H4 (cell line): ENCODE measurements at places on chromosomes 13 and 19.

DNA sequence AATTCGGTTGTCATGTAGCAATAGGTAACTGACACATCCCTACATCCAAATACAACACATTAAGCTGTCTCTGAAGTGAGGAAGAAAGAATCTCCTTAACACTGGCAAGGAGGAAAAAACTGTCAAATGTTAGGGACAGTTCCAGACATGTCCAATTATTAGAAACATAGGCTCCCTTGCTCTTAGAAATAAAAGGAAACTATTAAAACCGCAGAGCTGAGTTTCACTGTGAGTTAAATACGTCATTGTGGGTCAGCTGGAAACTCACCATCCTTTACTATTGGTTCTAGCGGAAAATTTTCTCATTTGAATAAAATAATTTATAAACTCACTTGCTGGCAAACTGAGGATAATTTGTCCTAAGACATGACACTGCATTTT, 40.7 kb downstream of the STARD13 start:
- no peak for DNase-seq

DNA sequence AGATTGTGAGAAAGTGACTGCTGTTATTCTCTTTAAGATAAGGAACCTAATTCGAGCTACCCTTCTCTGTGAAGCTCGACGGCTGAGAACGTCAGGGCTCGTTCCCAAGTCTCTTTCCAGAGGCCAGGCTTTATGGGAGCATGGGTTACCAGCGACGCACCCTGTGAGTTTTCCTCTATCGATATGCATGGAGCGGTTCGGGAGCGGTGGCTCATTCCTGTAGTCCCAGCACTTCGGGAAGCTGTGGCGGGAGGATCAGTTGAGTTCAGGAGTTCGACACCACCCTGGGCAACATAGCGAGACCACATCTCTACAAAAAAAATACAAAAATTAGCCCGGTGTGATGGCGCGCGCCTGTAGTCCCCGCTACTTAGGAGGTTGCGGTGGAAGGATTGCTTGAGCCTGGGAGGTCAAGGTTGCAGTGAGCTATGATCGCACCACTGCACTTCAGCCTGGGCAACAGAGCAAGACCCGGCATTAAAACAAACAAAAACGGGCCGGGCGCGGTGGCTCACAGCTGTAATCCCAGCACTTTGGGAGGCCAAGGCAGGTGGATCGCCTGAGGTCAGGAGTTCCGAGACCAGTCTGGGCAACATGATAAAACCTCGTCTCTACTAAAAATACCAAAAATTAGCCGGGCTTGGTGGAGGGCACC, 681 bp upstream of the ZNF606 start:
- no peak for DNase-seq

DNA sequence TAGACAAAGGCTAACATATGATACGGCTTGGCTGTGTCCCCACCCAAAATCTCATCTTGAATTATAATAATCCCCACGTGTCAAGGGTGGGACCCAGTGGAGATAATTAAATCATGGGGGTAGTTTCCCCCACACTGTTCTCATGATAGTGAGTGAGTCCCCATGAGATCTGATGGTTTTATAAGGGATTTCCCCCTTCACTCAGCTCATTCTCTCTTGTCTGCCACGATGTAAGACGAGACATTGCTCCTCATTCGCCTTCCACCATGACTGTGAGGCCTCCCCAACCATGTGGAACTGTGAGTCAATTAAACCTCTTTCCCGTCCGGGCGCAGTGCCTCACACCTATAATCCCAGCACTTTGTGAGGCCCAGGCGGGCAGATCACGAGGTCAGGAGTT, 143.5 kb downstream of the RXFP2 start:
- DNase-seq = no peak

DNA sequence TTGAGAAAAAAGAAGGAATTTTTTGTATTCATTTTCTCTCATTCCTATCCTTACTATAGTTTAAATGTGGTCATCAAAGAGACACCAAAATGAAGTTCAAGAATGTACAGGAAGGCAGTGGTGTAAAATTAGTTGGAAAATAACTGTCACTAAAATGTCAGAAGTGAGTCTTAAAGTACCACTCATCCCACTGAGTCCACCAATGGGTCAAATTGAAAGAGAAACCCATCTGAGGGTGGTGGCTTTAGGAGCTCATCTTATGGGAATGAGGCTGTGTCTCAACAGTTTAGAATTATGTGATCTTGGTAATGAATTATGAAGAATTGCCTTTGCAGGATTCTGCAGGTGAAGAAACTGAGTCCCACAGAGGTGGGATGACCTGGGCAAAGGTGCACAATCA, 403.5 kb downstream of the FGF9 start:
- no peak for DNase-seq

GRCh38 chr13:52991344-52992020, 37.1 kb upstream of the OLFM4 start:
- DNase-seq = no peak

GRCh38 chr19:1699998-1700732, 47.8 kb upstream of the TCF3 start:
- DNase-seq = no peak

DNA sequence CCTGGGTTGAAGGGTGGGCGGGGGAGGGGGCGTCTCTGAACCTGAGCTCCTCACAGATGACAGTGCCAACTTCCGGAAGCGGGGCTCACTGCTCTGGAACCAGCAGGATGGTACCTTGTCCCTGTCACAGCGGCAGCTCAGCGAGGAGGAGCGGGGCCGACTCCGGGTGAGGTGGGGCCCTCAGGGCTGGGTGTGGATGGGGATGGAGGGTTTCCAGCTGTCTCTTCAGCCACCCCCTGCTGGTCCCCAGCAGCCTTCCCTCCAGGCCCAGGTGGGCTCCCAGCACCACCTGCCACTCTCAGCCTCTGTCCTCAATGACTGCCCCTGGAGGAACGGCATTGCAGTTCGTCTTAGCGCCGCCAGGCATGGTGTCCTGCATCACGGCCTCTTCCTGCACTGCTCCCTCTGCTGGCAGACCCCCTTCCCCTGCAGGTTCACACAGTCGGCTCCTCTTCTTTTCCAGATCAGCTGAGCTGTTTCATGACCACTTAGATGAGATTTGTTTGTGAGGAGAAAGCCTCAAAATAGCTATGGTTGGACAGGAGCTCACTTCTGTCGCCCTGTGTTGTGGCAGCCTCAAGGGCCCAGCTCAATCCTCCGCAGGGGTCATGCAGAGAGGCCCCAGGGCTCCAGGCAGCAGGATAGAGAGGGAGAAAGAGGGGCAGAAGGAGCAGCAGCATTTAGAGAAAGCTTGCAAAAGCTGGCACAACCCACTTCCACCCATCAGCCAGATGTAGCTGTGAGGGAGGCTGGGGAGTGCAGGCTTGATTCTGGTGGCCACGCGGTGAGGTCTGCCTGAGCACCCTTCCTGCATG, 2.5 kb upstream of the GARIN5A start:
- peak; percentile 73 for DNase-seq

GRCh38 chr13:81377921-81378320, 1037.0 kb upstream of the SPRY2 start:
- DNase-seq = no peak

DNA sequence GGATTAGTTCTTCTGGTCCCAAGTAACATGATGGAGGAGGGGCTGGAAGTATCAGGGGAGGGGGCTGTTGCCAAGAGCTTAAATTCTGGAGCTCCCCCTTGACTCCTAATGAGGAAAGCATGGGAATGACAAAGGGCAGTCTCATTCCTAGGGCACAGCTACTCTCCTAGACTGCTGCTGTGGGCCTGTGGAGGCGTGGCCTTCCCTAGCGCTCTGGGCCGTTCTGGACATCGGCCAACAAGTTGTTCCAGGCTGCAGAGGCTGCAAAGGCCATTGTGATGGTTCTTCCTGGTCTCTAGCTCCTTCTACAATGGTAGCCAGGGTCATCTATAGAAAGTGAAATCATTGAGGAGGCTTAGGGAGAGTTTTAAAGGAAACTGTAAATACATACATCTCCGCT, 916.6 kb downstream of the DIAPH3 start:
- DNase-seq = peak; percentile 10

GRCh38 chr19:38441657-38442348, 8.3 kb downstream of the RYR1 start:
- DNase-seq = no peak

DNA sequence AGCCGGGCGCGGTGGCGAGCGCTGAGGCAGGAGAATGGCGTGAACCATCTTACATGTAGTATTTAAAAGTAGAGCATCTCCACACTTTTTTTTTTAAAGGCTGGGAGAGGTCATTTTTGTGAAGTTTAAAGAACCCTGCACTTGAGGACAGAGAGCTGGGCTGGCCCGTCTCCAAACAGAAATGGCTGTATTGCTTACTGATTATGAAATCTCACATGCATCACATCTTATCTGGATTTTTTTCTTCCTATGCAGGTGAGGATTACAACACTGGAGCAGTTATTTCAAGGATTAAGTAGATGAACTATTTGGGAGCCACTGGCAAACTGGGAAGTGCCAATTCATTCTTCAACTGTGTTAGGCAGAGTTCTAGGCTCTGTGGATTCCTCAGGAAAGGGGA, 59.5 kb downstream of the TEX26 start:
- DNase-seq = no peak

GRCh38 chr13:68719815-68720214, 1387.8 kb upstream of the ATXN8OS start:
- DNase-seq = no peak

GRCh38 chr13:32316028-32316339, 676 bp downstream of the BRCA2 start:
- no peak for DNase-seq

DNA sequence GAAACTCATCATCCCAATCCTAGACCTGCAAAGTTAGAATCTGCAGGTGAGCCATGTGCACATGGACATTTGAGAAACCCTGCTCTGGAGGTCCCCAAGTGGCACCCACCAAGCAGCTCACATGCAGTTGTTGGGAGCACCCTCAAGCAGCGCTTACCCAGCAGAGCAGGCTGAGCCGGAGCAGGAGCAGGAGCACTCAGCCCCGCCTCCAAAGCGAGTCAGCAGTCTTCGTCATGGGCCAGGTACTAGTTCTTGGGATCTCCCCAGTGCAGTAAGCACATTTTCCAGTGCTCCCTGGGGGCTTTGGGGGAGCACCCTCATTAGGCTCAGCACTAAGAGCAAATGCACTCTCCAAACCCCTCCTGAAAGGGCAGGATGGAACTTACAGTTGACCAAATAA, 572.7 kb downstream of the IRS2 start:
- no peak for DNase-seq

DNA sequence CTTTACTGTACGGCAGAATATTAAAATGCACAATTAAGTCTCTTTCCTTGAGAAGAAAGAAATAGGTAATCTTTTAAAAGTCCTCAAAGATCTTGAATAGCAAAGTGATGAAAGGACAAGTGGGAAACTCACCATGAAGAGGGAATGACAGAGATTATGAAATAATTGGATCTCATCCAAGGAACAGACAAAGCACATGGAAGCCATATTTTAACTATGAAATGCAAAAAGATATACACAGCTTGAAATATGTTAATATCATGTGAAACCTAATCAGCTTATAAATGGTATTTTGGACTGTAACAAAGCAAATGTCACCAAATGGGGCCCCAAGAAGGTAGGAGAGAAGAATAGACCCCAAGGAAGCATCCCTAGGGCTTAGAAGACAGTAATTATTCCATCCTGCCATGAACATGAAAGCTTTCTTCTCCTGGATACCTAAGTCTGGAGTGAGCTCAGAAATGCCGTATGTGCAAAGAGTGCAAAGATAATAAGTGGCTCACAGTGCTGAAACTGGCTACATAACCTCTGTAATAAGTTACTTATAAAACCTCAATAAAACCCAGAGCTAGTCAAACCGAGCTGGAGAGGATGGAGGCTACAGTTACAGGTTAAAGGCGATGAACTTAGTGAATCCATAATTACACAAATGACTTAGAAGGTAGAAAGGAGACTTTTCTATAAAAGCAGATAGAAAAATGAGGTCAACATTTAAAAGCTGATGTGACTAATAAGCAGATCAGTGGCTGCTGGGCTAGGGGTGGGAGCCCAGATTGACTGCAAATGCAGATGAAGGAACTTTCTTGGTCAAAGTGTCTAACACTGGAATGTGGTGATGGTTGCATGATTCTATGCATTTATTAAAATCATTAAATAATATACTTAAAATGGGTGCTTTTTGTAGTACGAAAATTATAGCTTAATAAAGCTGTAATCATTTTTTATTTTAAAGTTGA, 34.4 kb downstream of the DCLK1 start:
- DNase-seq = no peak

DNA sequence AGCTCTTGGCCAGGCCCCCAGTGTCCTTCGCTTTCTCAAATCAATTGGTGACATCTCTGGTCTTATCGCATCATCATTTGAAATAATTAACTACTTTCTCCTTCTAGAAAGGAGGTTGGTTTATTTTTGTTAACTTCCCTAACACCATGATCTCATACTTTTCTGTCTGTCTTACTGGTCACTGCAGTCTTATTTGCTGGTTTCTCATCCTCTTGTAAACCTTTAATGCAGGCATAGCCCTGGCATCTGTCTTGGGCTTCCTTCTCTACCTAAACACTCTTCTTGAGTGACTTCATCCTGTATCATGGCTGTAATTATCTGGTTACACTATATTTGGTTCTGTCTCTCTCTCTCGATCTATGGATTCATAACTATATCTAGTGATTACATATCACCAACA, 152.8 kb downstream of the CYSLTR2 start:
- DNase-seq = no peak

DNA sequence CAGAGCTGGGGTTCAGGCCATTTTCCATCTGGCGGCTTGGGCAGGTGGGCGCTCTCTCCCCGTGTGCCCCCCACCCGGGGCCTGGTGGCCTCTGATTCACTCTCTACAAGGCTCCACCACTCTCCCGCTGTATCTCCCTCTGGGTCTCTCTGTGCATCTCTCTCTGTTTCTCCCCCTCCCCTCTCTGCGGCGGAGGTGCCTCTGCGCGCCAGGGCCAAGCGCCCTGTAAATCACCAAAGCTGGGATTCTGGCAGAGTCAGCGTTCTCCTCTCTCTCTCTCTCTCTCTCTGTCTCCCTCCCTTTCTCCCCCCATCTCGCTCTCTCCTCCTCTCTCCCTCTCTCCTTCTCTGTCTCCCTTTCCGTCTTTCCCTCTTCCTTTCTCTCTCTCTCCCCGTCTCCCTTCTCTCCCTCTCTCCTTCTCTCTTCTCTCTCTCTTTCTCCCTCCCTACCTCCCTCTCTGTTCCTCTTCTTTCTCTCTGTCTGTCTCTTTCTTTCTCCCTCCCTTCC, 3.9 kb downstream of the NFIC start:
- DNase-seq = no peak
